Activated T-helper 17 cell treated with anti-CD3 and anti-CD28 coated beads, Interleukin-2, amount 50 U/mL, for 72 hours (primary cell): ENCODE measurements at places on chromosomes 2 and 18. TPM values are rescaled to one million over a fixed set of nuclear protein-coding genes. Genes with fewer than 3 reads are reported as not detected.

GRCh38 chr2:144040834-144041233, 479.1 kb downstream of the ZEB2 start:
- no peak for ATAC-seq

- peak; percentile 18 for ATAC-seq
These were observed 22.4 kb upstream of the NAGK start for GRCh38 chr2:71045865-71046548.

DNA sequence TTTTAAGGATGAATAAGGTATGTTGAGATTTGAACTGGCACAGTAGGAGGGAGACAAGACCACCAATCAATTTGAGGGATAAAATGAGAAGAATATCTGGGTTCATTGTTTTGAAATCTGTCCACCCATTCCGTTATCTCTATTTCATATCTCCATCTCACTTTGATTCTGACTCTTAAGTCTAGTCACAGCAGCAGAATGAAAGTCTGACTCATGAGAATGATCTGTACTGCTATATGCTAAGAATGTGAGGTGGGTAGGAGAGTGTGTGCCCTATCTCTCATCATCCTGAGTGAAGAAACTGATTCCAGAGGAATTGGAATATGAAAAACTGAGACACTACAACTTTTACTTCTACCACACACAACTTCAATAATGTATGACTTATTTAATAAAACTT, 1994.5 kb upstream of the PIK3C3 start:
- ATAC-seq = no peak

DNA sequence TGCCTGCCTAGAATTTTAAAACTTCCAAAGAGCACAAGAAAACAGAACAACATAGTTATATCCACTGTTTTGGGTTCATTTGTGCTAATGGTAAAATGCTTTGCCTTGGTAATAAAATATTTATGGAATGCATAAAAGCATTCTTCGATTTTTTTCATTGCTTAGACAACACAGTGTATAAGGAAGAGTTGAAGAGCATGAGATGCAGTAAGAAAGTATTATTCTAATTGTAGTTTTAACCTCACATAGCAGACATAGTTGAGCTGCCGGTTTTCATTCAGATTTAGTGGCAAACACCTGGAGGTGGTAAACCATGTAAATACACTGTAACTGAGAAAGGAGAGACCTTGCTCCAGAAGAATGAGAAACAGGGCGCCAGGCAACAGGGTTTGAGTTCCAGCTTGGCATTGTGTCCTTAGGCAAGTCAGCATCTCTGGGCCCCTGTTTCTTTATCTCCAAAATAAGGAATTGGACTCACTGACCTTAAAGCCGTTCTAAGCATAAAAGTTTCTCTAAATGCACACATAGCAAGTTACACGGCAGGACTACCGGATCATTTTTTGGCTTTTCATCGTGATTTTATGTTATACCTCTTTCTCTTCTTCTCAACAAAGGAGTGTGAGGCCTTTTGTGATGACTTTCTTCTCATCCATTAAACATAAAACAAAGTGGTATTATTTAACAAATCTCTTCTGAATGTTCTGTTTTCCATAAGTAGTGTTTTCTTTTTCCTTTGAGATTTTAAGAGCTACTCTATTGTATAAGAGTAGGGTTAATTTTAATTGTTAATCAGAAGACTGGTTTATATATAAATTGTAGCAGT, 7.9 kb downstream of the UGP2 start:
- no peak for ATAC-seq

DNA sequence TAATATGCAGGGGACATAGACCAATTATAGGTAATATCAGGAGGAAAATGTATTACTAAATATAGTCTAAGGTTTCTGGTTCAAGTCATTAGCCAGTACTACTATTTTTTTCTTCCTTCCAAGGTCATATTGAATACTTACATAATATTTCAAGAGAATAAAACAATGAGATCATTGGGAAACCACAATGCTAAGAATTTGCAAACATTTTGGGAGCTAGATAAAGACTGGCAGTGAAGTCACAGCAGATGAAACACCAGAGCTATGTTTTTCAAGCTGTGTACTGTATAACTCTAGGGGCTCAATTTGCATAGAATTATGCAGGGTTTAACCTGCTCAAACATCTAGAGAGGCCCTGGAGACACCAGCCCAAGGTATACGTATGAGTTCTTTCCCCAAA, 80.5 kb upstream of the KCNH7 start:
- no peak for ATAC-seq

DNA sequence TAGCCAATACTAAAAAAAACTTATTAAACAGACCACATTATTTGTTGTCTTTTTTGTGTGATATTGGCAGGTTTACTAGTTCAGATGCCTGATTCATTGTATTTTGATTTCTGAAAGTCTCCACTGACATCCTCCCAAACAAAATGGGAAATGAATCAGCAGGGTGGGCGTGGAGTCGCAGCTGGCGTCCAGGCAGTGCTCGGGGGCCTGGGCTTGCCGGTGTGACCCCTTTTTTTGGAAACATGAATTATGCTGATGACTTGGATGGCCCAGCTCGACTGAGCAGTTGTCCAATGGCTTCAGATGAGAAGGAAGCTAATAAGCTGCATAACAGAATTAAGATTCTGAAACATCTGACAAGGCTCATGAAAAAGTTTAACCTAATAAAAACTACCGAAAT, 1.7 kb upstream of the KCNG2 start:
- ATAC-seq = no peak

GRCh38 chr2:150700666-150701580, 213.5 kb upstream of the RND3 start:
- ATAC-seq = no peak

DNA sequence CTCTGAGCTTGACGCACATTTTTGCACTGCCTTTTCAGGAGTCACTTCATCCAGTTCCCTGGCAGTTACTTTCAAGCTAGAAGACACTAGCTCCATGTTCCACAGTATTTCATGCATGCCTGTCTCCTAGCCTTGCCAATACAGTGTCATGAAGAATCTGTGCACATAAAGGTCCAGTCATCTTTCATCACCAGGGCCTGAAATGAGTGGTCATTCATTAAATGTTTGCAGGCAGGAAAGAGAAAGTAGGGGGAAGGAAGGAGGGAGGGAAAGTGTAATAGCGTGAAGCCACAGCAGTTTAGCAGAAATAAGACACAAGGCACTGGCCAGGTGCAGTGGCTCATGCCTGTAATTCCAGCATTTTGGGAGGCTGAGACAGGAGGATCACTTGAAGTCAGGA, 92.4 kb upstream of the COPS8 start:
- ATAC-seq = no peak

- peak; percentile 65 for ATAC-seq
These were observed 732.4 kb downstream of the RNF144A start for GRCh38 chr2:7649461-7650228.

DNA sequence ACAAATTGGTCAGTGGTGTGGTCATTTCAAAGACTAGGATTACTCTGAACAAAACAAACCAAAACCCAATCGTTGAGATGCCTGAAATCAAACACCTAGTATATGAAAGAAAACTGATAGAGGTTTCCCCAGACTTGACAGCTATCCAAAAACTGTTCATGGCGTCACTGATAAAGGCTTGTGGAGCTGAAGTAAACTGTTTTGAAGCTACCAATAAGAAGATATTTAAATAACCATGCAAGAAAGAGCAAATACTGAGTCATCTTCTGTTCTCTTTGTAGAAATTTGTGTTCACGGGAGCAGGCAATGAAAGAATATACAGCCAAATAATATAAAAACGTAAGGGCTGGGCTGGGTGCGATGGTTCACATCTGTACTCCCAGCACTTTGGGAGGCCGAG, 7.5 kb upstream of the COLEC11 start:
- no peak for ATAC-seq

DNA sequence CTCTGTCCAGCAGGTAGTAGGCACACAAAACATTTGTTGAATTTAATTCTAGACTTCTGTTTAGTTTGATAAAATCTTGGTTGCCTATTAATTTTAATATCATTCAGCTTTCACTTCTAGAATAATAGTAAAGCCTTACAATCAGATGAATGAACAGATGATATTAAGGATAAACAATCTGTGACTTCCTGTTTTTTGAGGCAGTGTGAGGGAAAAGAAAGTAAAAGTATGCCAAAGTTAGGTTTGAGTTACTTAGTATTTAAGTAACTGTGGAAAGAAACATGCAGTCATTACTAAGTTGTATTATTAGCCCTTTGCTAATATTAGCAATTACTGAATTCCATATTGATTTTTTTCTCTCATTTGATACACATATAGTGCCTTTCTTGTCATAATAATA, 31.5 kb downstream of the EPB41L5 start:
- ATAC-seq = no peak

GRCh38 chr2:105775809-105776559, 31.3 kb downstream of the NCK2 start:
- peak; percentile 68 for ATAC-seq

DNA sequence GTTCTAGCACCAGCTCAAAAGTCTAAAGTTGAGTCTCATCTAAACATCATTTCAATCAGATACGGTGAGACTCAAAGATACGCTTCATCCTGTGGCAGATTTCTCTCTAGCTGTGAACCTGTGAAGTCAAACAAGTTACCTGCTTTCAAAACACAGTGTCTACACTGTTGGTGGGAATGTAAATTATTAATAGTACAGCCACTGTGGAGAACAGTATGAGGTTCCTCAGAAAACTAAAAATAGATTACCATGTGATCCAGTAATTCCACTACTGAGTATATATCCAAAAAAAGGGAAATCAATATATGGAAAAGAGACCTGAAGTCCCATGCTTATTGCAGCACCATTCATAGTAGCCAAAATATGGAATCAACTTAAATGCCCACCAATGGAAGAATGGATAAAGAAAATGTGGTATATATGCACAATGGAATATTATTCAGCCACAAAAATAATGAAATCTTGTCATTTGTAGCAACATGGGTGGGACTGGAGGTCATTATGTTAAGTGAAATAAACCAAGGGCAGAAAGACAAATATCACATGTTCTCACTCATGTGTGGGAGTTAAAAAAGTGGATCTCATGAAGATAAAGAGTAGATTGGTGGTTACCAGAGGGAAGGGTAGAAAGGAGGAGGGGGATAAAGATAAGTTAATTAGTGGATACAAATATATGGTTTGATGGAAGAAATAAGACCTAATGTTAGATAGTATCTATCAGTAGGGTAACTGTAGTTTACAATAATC, 11.7 kb downstream of the UBR3 start:
- ATAC-seq = no peak

DNA sequence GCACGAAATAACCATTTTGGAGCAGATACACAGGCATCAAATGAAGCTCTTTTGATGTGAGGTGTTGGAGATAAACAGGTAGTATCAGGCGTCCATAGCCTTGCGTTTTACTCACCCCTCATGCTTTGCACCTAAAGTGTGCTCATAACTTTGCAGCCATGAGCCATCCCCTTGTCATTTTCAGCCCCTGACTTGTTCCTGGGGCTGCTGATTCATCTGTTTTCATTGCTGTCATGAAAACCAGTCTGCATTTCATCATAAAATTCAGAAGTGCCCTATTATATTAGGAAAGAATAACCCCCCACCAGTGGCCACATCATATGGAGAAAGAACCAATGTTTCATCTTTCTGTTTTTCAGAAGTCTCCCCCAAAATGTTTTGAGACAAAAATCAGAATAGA, 329.7 kb upstream of the NRP2 start:
- no peak for ATAC-seq

- peak; percentile 90 for ATAC-seq
These were observed 14.1 kb upstream of the KLF11 start for GRCh38 chr2:10028988-10029874.

DNA sequence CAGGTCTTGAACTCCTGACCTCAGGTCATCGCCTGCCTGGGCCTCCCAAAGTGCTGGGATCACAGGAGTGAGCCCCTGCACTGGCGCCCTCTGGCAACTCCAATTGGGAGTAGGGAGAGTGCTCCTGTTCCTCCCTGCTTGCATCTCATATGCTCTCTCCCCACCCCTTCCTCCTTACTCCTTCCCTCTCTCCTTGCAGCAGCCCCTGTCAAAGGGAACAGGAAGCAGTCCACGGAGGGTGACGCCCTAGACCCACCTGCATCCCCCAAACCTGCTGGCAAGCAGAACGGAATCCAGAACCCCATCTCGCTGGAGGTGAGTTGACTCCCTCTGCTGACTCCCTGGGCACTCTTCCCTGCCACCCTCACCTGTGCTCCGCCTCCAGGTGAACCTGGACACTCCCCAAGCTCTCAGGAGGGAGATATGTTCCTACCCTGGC, 10.7 kb downstream of the ARID5A start:
- ATAC-seq = no peak

DNA sequence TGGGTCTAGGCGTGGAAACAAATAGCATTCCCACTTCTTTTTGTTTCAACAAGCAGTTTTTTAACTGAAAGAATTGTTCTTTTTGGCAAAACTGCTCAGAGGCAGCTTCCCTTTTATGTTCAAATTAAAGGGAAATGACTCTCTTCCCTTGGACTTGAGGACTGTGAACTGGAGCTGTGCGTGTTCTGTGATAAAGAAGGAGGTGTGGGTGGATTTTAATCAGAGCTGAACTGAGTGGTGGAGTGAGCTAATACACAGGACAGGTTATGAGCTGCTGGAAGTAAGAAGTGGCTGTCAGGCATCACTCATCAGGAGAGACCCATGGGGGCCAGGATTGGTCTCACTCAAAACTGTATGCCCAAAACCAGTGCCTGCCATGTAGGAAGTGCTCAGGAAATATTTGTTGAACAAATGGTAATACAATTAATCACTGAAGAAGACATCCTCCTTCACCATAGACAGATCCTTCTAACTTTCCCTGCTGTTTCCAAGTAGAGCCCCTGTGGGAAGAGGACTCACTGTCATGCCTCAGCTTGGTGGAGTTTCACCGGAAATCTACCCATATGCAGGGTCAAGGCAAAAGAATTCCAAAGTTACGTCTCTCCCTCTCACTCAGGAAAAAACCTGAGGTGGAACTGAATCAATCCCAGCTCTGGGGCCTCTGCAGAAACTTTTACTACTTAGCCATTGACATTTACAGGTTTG, 55.9 kb downstream of the FEZ2 start:
- ATAC-seq = no peak

DNA sequence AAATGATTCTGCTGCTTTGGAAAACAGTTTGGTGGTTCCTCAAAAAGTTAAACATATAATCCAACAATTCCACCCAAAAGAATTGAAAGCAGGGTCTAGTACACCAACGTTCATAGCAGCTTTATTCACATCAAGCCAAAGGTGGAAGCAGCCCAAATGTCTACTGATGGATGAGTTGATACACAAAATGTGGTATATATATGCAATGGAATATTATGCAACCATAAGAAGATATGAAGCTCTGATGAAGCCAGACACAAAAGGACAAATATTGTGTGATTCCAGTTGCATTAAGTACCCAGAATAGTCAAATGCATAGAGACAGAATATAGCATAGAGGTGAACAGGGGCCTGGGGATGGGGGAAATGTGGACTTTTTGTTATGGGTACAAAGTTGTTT, 269.3 kb downstream of the METTL4 start:
- no peak for ATAC-seq

GRCh38 chr18:26771524-26771923, 94.0 kb downstream of the AQP4 start:
- no peak for ATAC-seq

GRCh38 chr2:197255543-197255942, 55.0 kb downstream of the ANKRD44 start:
- peak; percentile 92 for ATAC-seq

- ATAC-seq = no peak
These were observed 171.2 kb downstream of the CPS1 start for GRCh38 chr2:210727549-210727948.

The C18orf54 gene
- total RNA-seq = 14.0 TPM

The CSRNP3 gene
- not detected for total RNA-seq

The C2orf66 gene
- 0.43 TPM for total RNA-seq

The C1QL2 gene
- total RNA-seq = not detected

The SNORC gene
- total RNA-seq = 2.0 TPM

The TPO gene
- total RNA-seq = not detected

The EFEMP1 gene
- total RNA-seq = not detected

The SPC25 gene
- total RNA-seq = 32.8 TPM

The SATB2 gene
- 0.15 TPM for total RNA-seq

The CYRIA gene
- 0.64 TPM for total RNA-seq

The FIGN gene
- total RNA-seq = not detected
